PC-9 (cell line): ENCODE measurements at places on chromosomes 6 and 20. TPM values are rescaled to one million over a fixed set of nuclear protein-coding genes. Genes with fewer than 3 reads are reported as not detected.

GRCh38 chr20:24962510-24962909 is 13.4 kb downstream of the CST7 start:
- DNase-seq = no peak

- DNase-seq = peak; percentile 74
Measured at GRCh38 chr20:33211817-33212424, 5.2 kb upstream of the BPIFA3 start.

GRCh38 chr6:128515550-128516513 is 4.6 kb downstream of the PTPRK start:
- no peak for DNase-seq

DNA sequence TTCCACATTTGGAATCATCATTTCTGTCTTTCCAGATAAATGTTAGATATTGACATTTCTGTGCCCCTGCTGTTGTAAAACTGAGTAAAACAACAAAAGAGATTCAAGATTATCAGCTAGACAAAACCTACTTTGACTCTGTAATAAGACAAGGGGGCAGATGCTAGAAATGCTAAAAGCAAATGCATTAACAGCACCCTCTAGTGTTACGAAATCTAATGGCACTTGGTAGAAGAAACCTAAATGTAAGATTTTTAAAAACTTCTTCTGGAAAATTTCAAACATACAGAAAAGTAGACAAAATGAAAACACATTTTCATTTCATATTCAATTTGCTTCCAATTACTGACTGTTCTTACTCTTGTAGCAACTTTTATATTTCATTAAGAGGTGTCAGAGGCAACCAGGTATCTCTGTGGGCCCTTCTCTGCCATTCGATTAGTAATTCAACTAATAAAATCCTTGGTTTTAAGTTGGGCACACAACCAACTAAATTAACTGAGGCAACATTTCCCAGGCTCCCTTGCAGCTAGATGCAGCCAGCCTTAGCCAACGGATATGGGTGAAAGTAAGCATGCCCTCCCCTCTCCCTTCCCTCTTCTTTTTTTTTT is 45.0 kb downstream of the SLC23A2 start:
- DNase-seq = peak; percentile 45

DNA sequence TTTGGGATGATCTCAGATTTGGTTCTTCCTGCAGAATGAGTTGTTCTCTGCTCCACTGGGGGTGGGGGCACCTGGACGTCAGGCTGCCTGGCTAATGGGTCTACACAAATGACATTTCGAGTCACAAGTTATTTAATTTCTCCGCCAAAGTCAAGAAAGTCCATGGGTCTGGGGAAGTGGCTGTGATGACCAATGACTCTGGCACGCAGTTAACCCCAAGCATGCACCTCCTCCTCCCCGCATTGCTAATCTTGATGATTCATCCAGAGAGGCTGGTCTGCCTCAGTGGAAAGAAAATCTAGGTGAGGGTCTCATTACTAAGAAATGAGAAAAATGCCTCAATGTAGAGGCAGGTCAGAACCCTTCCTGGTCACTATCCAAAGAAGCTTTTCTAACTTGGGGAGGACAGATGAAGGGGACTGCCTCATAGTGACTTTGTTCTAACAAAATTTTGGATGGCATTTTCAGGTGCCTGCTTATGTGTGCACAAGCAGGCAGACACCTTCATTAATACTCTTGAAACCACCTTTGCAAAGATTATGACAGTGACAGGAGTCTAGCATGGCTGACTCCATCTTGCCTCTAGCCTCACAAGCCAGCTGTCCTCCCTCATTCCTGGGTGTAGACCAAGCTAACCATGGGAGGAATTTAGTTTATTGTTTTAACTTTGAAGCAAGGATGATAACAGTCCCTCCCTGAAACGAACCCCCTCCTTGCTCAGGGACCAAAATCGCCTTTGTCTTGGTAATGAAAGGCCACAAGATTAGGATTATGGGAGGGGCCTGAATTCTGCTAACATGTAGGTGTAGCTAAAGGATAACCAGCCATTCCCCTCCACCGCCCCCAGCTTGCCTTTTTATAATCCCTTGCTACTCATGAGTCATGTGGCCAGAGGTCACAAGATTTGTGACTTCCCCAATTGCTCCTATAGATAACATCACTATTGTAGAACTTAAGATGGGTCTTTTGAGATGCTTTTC is 98.6 kb upstream of the MRPS10 start:
- peak; percentile 79 for DNase-seq

DNA sequence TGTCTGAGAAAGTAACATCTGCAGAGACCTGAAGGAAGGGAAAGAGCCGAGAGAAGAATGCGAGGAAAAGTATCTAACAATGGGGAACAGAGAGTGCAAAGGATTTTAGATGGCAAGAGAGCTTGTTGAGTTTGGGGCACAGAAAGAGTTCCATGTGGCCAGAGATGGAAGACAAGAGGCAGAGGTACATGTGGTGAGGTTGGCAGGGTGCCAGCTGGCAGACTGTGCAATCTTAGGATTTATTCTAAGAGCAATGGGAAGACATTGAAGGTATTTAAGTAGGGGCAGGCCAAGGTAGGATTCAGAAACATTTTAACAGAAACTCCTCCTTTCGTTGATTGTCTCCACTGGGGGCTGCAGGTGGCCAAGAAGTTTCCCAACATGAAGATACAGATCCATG is 20.4 kb upstream of the LBP start:
- DNase-seq = no peak

DNA sequence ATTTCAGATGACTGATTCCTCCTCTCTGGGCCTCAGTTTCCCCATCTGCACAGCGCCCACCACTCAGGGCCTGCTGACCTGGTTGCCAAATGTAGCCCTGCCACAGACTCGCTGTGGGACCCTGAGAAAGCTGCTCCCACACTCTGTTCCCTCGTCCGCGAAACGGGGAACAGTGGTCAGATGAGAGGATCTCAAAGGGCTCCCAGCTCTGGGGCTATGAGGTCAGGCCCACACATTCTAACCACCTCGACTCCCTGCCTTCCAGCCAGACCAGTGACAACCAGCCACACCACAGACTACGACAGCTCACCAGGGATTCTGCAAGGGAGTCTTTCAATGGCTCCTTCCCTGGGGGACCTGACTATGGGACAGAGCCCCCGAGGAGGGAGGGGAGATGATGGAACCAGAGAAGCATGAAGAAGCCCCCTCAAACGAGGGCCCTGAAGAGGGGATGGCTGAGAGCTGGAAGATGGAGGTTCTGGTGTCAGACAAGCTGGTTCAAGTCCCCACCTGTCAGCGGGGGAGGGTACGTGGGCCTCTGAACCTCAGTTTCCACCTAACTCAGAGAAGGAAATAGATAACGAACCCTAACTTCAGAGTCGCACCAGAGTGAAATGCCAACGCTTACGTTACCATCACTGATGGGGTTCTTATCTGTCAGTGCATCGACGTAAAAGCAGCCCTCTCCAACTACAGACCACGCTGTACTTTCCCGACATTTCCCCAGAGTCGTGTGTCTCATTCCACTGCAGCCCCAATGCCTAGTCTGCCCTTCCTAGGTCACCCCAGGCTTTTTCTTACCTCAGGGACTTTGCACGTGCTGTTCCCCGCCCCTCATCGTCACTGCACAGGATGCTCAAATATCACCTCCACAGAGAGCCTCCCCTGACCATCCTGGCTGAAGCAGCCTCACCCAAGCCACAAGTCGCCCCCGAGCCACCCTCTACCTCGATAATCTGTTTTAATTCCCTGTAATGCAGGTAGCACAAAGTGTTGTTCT is 60.5 kb downstream of the PREX1 start:
- DNase-seq = no peak

GRCh38 chr20:36745927-36746659 is at the start of gene NDRG3:
Gene NDRG3 (minus strand): TSS chr20:36746090. CDS start chr20:36721735, 24,355 bp downstream.
- DNase-seq = peak; percentile 92

DNA sequence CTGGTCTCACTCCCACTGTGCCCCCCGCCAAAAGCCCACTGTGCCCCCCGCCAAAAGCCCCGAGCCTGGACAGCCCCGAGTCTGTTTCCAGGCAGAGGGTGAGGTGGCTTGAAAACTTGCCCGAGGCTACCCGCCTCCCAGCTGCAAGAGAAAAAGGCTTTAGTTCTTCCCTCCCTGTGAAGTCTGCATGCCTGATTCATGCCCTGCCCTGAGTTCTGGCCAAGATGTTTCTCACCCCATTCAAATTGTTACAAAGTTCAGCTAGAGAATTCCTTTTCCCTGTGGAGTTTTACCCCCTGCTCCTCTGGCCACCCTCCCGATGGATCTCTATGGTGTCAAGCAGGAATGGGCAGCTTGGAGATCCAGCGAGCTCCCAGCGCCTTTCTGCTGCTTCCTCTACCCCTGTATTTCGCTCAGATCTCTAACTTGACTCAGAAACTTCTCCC is 298.8 kb upstream of the MAP3K7 start:
- DNase-seq = no peak

- no peak for DNase-seq
Measured at GRCh38 chr6:51283723-51284355, 465.2 kb downstream of the TFAP2B start.

- peak; percentile 38 for DNase-seq
Measured at GRCh38 chr6:111804627-111805235, 68.5 kb downstream of the FYN start.

GRCh38 chr6:81998432-81998831 is 246.0 kb upstream of the TENT5A start:
- no peak for DNase-seq

GRCh38 chr6:43736211-43736786 is 33.7 kb upstream of the VEGFA start:
- DNase-seq = no peak

GRCh38 chr20:5001174-5002076 is at the start of gene SLC23A2:
Gene SLC23A2 (minus strand): TSS chr20:5001510. CDS start chr20:4932562, 68,948 bp downstream.
- DNase-seq = peak; percentile 60

- no peak for DNase-seq
Measured at GRCh38 chr6:125809570-125810170, 18.9 kb downstream of the NCOA7 start.

- DNase-seq = no peak
Measured at GRCh38 chr20:845226-845868, 11.8 kb downstream of the FAM110A start.

DNA sequence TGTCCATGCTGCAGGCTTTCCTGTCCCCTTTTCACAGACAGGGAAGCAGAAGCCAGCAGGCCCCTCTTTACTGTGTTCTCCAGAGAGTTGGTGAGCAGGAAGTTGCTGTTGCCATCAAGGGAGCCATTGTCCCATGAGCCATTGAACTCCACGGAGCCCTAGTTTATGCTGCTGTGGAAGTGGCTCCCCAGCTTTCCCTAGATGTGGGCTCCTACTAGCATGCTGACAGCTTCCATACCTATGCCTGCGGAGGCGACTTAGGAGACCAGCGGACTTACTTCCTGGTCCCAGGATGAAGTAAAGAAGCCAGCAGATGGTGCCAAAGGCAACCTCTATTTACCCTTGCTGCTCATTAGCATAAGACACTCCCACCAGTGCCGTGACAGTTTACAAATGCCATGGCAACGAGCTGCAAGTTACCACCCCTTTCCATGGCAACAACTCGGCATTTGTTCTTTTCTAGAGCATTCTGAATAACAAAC is 30.8 kb upstream of the FKBP1A start:
- peak; percentile 41 for DNase-seq

GRCh38 chr6:70847106-70848084 is 109.5 kb downstream of the B3GAT2 start:
- no peak for DNase-seq

DNA sequence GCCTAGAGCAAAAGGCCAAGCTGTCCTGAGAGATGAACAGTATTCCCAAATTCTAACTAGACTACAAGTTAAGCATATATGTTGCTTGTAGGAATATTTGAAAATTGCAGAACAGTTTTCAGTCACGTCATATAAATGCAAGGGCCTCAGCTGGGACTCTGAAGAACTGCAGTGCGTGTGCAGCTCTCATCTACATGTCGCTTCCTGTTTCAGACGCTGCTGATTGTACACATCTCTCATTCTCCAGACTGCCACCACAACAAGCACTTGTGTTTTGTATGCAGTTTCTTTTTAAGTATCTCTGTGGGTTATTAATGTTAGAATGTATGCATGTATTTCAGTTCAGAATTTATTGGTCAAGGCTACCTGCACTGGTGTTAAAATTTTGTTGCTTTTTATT is 119.7 kb downstream of the MAP3K4 start:
- no peak for DNase-seq

GRCh38 chr6:54018722-54019121 is 92.5 kb upstream of the MLIP start:
- DNase-seq = no peak

GRCh38 chr6:55293116-55293515 is 34.2 kb upstream of the GFRAL start:
- DNase-seq = no peak

DNA sequence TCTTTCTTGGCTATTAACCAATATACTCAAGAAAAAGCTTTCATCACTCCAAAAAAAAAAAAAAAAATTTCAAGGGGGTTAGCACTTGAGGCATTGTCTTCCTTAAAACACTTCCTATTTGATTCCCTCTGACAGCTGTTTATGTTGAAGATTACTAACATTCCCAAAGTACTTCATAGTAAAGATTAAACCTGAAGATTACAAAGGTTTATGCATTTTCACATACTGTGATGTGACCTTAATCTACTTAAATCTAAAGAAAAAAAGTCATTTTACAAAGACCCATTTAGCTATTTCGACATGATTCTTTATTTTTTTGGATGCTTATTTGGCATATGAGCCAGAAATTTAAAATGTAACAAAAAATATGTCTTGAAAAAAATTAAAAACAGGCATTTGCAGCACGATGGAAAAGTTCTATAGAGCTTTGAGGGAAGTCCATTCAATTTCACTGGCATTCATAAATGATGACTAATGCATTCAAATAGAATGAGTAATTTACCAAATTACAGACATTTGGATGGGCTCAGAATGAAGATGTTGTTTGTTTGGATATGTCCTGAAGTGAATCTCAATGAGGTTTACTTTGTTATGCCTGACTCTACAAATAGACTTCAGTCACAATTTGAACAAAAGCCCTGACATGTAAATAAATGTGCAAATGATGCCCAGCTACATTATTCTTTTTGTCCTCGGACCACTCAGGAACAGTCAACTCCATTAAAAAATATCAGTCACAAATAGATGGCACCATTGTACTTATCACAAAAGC is 674.6 kb upstream of the MARCKS start:
- DNase-seq = no peak

GRCh38 chr6:151664390-151664789 is 143.1 kb upstream of the ESR1 start:
- no peak for DNase-seq

DNA sequence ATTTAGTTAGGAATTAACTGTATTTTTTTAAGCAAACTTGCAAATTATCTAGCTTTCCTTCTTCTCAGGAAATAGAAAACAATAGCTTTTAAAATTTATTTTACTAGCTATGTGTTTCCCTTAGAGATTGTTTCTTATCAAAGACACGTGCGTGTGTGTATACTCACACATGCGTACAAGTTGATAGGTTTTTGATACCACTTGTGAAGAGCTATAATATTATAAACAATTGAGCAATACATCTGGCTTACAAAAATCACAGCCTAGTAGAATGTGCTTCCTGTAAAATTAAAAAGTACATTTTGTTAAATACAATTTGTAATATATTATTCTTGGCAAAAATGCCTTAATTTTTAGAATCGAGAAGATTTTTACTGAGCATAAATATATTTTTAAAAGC is 33.9 kb downstream of the COL12A1 start:
- no peak for DNase-seq

Gene CALHM4
- total RNA-seq = not detected in 2 replicates

Gene GMPR
- total RNA-seq = 2.0 and 2.4 TPM in 2 replicates

Gene TXLNB
- 0.09 TPM in 1 of 2 replicates, not detected in the other for total RNA-seq

Gene BACH2
- 2.3 and 4.2 TPM in 2 replicates for total RNA-seq

Gene GATA5
- total RNA-seq = 0.96 and 2.1 TPM in 2 replicates

Gene ZNF343
- 10.0 and 11.9 TPM in 2 replicates for total RNA-seq

Gene NFATC2
- 6.3 and 6.8 TPM in 2 replicates for total RNA-seq

Gene AP5S1
- 18.3 and 20.0 TPM in 2 replicates for total RNA-seq

Gene CPNE1
- 271 and 311 TPM in 2 replicates for total RNA-seq

Gene RIPPLY2
- not detected in 2 replicates for total RNA-seq

Gene POM121L2
- 0.26 TPM in 1 of 2 replicates, not detected in the other for total RNA-seq

Gene CFAP61
- 1.7 and 2.6 TPM in 2 replicates for total RNA-seq

Gene MOXD1
- total RNA-seq = 1.0 and 1.3 TPM in 2 replicates

Gene MCM3
- 90.9 and 111 TPM in 2 replicates for total RNA-seq

Gene PKIG
- total RNA-seq = 41.9 and 50.1 TPM in 2 replicates
